Hematopoietic multipotent progenitor cell treated with erythropoietin and hydrocortisone succinate and interleukin-3 and kit ligand, for 17 days (in vitro differentiated cells): ENCODE measurements at places on chromosomes 12 and 14.

- no peak for DNase-seq
Measured at GRCh38 chr14:24311837-24312615, 724 bp downstream of the LTB4R start.

DNA sequence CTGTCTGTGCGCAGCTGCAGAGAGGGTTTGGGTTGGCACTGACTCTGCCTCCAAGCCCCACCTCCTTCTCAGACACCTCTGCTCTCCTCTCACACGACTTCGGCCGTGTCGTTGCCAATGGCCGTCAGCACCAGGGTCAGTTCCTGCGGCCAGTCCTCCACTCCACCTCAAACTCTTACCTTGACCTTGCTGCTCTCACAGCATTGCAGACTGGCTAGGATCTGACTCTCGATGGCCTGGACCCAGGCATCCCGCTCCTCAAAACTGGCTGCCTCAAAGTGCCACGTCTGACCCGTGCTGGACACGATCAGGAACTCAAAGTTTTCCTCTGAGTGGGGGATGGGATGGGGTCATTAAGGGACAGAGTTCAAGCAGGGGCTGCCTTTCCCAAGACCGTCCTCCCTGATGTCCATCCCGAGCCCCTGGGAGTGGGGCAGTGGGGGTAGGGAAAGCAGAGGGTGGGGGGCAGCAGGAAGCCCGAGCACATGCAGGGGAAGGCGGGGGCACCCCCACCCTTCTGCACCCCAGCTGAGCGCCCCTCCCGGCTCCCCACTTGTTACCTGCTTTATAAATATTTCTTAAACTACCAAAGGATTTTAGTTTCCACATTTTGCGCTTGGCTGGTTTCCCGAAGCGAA lies 10.7 kb downstream of the AGAP2 start:
- no peak for DNase-seq

- DNase-seq = no peak
Measured at GRCh38 chr12:122208073-122208820, 4.7 kb downstream of the B3GNT4 start.

GRCh38 chr14:66038618-66039017 lies 447.6 kb upstream of the CCDC196 start:
- no peak for DNase-seq

DNA sequence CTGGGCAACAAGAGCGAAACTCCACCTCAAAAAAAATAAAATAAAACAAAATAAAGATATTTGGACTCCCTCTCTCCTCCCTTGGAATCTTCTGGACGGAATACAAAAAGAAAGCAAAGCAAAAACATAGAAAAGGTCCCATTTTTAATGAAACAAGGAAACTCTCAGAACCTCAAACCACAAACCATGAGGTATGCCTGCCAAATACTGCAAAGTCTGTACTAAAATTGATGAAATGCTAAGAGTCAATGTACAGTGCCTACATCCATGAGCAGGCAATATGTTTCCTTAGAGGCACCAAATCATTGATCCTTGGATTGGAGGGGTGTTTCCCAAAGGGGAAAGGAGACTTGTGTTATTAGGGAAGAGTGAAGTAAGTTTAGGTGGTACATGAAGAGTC lies 8.2 kb upstream of the RPS6KA5 start:
- no peak for DNase-seq

DNA sequence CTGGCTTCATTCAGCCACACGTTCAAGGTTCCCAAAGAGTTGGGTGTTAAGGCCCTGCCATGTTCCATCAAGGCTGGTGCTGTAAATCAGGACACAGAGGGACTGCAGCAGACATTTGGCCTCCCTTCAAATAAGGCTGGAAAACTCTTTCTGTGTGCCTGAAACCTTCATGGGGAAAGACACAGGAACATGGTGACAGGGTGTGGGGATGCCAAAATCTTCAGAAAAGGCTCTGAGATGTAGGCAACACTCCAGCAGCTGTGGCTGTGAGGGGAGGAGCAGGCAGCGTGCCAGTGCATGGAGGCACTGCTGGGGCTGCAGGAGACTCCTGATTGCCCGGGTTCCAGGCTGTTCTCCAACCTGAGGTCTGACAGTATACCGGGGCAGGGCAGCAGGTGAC lies 15.0 kb downstream of the POMT2 start:
- no peak for DNase-seq

GRCh38 chr12:69821456-69822159 lies 3.4 kb upstream of the MYRFL start:
- DNase-seq = no peak

GRCh38 chr14:46091819-46092218 lies 559.8 kb downstream of the RPL10L start:
- no peak for DNase-seq

DNA sequence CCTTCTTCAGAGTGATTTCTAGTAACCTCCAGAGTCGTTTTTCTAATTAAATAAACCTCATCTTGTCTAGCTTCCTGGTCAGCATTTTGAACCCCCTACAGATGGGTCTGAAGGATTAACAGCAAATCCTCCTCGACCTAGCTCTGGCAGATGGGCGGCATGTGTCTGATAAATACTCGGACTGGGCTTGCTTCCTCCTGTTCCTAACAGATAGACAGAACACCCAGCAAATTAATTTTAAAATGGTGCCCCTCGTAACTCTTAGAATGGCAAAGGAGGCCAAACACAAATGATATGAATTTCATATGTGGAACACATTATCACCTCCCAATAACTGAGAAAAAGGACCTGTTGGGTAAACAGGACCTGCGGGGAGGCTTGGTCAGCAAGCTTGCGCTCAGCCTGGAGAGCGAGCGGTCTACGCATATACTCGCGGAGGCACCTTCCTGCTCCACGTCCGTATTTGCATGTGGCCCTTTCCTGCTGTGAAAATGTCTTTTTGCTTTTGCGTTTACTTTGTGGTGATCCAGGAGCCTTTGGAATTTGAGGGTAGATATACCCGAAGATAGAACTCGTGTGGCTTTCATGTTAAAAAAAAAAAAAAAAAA lies 79.6 kb downstream of the OTX2 start:
- DNase-seq = no peak

- DNase-seq = no peak
Measured at GRCh38 chr14:43898687-43899086, 608.4 kb downstream of the FSCB start.

- DNase-seq = no peak
Measured at GRCh38 chr12:119122047-119122446, 56.7 kb upstream of the HSPB8 start.

GRCh38 chr14:23951590-23952201 lies 1.9 kb upstream of the DHRS4 start:
- DNase-seq = no peak

GRCh38 chr12:49903351-49903699 lies 375 bp downstream of the FAIM2 start:
- no peak for DNase-seq

DNA sequence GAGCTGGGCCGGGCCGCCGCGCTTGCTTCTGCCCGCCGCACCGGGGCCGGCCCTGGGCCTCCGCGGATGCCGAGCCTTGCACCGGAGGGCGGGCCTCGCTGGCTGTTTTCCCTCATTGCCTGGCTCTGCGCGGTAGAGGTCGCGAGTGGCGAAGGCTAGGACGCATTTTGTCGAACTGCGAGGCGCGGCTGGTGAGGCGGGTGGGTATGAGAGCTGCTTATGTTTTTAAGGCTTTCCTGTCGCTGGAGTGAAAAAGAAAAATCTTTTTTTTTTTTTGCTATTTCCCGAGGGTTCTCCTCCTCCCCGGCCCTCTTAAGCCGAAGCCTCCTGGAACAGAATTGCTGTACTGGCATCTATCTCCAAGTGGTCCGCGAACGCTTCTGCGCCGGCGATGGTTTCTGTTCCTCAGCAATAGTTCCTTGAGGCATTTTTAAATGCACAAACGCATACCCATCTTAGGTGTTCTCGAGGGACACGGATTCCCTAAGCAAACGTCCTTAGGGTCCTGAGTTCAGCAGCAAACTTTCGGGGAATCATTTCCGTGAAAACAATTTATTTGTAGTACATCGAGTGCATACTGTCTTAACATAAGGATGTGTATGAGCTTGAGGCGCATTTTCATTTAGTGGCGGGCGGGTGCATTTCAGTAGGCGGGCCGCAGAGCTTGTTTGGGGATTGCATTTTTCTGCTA lies 631 bp downstream of the RESF1 start:
- DNase-seq = peak; percentile 79

- no peak for DNase-seq
Measured at GRCh38 chr14:99538275-99538674, 57.1 kb downstream of the CCNK start.

DNA sequence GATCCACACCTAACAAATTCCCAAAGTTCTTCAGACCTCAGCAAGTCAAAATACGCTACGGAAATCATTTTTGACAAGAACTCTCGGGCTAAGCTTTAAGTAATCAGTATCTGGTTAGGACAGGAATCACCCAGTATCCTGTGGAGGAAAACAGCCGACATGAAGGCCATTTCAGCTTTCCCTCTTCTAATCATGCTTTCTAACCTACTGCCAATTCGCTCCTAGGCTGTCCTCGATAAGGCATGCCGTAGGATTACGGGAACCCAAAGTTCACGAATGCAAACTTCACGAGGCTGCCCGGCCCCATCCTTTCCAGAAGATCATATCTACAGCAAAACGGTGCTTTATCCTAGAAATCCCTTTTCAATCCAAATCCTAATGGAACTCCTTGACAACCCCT lies 81.8 kb upstream of the PTPRB start:
- no peak for DNase-seq

DNA sequence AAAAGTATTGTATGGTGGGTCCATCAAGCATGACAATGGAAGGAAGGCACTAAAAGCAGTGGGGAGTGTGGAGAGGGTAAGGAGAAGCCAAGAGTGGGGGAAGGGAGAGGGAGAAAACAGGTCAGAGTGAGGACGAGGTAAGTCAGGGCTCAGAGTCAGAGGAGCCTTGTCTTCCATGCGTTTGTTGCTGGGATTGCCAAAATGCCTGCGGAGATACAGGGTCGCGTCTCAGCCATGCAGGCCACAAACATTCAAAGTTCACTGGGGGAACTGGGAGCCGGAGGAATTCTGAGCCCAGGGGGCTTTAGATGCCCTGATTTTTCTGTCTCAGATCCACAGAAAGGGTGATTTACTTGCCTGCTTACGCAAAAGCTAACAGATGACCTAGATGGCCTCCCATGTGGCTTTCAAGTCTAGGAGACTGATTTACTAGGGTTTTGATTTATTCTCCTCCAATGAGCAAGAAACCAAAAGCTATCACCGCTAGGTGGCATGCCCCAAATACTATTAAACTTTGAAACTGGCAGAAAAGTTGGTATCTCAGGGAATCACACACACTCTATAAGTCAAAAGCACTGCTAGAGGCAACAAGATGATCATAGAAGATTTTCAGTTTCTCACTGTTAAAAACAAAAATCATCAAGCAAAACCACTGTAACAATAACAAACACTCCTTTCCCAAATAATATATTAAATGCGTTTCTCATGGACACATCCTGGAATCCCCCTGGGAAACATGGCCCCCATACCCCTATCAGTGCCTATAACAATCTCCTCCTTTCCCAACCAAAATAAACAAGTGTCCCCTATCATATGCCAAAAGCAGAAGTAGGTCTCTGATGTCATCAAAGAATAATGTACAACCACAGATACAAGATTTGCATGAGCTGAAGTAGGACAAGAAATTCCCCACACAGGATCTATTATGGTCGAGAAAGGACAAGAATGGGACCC lies 26.6 kb upstream of the MDM1 start:
- peak; percentile 58 for DNase-seq

- DNase-seq = no peak
Measured at GRCh38 chr12:115794659-115795081, 482.8 kb downstream of the MED13L start.

- DNase-seq = no peak
Measured at GRCh38 chr14:95237121-95237957, 80.0 kb upstream of the DICER1 start.

GRCh38 chr12:113697651-113698509 lies 226.2 kb upstream of the LHX5 start:
- DNase-seq = no peak

- no peak for DNase-seq
Measured at GRCh38 chr12:50325890-50326391, 42.6 kb upstream of the LIMA1 start.

- no peak for DNase-seq
Measured at GRCh38 chr12:96343347-96343954, 56.8 kb downstream of the CDK17 start.

GRCh38 chr14:41303506-41303905 lies 303.2 kb upstream of the LRFN5 start:
- DNase-seq = no peak

- DNase-seq = peak; percentile 89
Measured at GRCh38 chr12:45727301-45727979, 2.1 kb upstream of the ARID2 start.

DNA sequence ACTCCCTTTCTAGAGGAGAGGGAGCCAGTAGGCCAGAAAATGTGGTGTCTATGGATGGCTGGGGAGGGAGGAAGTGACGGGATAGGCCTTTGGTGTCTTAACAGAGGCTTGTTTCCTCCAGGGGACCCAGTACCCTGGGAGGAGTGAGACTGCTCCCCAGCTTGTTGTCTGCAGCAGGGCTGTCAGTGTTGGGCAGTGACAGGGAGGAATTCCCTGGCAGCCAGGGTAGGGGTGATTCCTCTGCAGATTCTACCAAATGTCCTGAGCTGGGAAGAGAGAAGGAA lies 64.0 kb downstream of the GALNT16 start:
- no peak for DNase-seq

GRCh38 chr14:91554535-91555332 lies 44.6 kb upstream of the PPP4R3A start:
- DNase-seq = no peak

DNA sequence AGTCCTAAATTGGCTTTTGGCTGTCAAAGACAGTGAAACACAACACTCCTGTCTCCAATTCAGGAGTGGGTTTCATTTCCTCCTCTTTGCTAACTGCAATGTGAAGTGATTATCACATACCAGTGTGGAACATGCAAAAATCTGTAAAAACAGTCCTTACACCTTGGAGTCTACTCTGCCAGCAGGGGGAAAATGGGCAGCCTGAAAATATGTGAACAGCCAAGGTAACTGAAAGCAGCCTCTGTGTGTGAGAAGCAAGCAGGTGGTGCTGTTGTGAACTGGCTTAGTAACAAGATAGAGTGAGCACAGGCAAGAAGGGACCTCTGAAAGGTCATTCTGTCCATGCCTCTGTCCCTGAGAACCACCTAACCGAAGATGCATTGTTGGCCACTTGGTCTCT lies 6.0 kb downstream of the PRMT8 start:
- no peak for DNase-seq

- no peak for DNase-seq
Measured at GRCh38 chr14:49969961-49970360, 77.1 kb downstream of the ARF6 start.

GRCh38 chr12:77685112-77685511 lies 145.6 kb upstream of the NAV3 start:
- DNase-seq = no peak

DNA sequence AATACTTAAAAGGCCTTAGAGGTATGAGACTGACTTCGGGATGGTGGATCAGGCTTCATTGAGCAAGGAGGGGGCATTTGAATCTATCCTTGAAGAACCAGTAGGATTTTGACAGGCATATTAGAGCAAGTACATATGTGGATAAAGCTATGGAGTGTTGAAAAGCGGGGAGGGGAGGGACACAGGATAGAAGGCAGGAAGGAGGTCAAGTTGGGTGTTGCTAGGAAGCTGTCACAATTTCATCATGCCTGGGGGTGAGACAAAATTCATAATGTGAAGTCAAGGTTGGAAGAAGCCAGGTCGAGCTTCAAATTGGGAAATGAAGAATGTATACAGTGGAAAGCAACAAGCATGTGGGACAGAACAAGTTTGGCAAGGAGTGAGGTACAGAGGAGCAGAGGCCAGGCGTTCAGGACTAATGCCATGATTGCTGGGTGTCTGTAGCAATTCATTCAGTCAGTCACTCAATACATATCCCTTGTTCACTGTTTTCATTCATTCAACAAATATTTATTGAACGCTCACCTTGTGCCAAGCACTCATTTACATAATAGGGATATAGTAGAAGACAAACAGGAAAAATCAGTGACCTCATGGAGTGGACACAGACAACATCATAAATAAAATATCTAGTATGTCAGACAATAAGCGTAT lies 58.3 kb upstream of the LTA4H start:
- no peak for DNase-seq
